ENCODE measurements at places on chromosomes 4 and X. TPM values are rescaled to one million over a fixed set of nuclear protein-coding genes. Genes with fewer than 3 reads are reported as not detected.

The MGAT4D gene
- not detected for total RNA-seq

The RBM46 gene
- total RNA-seq: not detected

- DNase-seq: no peak
Observed at GRCh38 chr4:118999919-119000318, 111.3 kb downstream of the SYNPO2 start.

DNA sequence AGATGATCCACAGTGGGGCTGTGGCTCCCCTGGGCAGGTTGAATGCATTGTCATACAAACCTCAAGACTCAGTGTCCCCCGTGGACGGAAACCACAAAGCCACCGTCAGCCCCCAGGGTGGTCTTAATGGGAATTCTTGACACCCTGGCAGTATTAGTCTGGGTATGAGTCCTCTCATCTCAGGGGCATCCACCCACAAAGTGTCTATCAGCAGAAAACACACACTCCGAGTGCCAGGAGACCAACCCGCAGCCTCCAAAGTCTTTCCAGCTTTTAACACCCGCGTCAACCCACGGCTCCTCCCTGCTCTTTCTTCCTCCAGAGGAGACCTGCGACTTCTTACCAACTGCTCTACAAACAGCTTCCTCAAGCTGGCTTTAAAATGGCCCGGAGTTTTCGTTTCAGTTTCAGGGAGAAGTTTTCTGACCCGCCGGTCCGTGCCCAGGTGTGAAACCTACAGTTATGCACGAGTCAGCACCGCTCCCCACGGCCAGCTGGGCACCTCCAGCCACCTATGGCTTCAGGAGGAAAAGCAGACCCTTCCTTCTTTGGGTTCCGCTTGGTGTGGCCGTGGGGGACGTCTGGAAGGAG lies 14.4 kb upstream of the ASMTL start:
- peak; percentile 61 for DNase-seq

- peak; percentile 49 for DNase-seq
Observed at GRCh38 chrX:154096140-154097002, 1.1 kb downstream of the MECP2 start.

GRCh38 chr4:79869597-79870237 lies 203.3 kb downstream of the ANTXR2 start:
- DNase-seq: no peak

- no peak for DNase-seq
Observed at GRCh38 chr4:153038623-153039311, 102.6 kb downstream of the FHDC1 start.

DNA sequence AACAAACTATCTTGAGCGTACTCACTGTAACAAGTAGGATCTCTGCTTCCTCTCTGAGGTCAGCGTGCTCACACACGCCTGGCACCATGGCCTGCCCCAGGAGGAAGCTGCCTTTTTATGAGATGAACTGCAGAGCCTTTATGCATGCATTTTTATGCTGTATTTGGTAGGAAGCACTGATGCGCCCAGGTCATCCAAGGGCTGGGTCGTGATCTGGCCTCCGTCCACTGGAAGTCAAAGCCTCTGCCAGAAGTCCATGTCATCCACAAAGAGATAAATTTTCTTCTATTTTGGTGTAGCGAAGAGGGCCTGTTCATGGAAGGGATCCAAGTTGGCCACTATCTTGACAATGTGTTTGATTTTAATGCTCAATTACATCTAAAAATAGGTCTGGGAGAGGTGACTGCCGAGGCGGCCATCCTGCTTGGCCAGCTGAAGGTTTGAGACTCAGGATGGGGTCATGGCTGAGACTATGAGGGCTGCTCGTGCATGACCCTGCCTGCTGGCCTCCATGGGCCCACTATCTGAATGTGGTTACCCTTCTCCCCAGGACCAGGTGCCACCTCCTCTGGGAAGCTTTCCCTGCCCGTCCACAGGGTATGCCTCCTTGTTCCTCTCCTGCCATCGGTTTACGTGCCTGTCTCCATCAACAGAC lies 50.3 kb downstream of the HTRA3 start:
- DNase-seq: no peak

All from activated CD8-positive, alpha-beta T cell treated with anti-CD3 and anti-CD28 coated beads for 36 hours (primary cell).